NCI-H345 (cell line): ENCODE measurements at places on chromosomes 1 and 21.
A peak's percentile ranks its signal among the peaks of the same experiment; 100 is the strongest.

DNA sequence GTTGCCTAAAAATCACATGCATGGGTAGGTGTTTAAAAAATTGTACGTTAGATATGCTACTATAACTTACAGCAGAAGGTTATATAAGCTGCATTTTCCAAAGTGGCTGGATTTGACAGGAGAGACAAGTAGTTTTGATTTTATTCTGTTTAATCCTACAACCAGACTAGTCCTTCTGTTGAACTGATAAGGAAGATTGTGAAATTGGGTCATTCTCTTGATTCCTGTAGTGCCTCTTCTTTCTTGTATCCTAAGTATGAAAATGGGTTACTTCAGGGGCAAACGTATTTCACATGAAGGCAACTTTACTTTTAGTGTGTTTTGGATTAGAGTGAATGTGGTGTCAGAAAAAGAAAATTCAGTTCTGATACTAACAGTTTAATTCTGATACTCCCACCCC is 19.0 kb downstream of the CDC42 start:
- DNase-seq, result no peak

- no peak for DNase-seq
Observed at GRCh38 chr1:2000850-2001249, 2.7 kb downstream of the CFAP74 start.

GRCh38 chr1:940107-941014 is 16.6 kb downstream of the SAMD11 start:
- DNase-seq, result peak; percentile 78

- no peak for DNase-seq
Observed at GRCh38 chr1:170663404-170664092, 383 bp upstream of the PRRX1 start.

- no peak for DNase-seq
Observed at GRCh38 chr1:116161877-116162390, 50.7 kb downstream of the MAB21L3 start.

GRCh38 chr1:189880135-189880534 is 597.5 kb downstream of the BRINP3 start:
- no peak for DNase-seq

DNA sequence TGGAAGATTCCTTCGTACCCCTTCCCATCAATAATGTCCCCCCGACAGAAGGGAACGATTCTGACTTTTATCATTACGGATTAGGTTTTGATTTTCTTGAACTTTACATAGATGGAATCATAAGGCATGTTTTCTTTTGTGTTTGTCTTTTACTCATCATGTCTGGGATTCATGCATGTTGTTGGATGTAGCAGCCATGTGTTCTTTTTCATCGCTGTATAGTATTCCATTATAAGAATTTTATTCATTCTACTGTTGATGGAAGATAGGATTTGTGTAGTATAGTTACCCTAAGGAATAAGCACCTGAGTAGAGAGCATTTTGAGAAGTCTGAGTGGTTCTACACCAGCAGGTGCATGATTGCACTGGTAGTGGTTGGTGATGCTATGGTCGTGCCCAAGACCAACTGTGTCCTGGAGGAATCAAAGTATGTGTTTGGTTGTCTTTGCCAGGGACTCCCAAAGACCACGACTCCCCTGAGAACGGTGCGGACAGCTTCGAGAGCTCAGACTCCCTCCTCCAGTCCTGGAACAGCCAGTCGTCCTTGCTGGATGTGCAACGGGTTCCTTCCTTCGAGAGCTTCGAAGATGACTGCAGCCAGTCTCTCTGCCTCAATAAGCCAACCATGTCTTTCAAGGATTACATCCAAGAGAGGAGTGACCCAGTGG is 13.5 kb downstream of the ETS2 start:
- DNase-seq, result no peak

DNA sequence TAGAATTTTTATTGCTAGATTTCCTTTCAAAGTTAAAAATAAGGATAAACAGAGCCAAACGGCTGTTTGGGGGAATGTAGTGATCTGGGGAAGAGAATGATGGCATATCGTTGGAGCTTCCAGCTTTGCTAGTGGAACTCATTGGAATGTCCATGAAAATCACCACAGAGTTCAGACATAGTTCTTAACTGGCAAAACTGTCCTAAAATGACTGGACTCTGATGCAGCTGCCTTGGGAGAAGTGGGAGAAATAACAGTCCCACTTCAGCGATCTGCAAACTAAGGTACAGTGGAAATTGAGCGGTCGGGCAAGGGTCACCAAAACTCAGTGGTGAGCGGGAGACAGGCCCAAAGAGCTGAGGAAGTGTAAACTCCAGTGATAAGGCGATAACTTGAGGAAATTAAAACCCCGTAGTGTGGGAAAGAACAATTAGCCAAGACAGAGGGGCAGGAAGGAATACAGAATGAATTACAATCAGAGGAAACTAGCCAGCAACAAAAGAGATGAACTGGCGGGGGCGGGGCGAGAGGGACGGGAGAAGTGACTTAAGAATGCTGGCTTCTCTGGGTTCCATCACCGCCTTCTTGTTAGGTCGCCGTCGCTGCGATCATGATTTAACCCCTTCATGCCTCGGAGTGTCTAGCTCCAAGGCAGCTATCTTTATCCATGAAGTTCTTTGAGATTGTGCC is 89.8 kb upstream of the ARHGAP29 start:
- DNase-seq, result no peak

DNA sequence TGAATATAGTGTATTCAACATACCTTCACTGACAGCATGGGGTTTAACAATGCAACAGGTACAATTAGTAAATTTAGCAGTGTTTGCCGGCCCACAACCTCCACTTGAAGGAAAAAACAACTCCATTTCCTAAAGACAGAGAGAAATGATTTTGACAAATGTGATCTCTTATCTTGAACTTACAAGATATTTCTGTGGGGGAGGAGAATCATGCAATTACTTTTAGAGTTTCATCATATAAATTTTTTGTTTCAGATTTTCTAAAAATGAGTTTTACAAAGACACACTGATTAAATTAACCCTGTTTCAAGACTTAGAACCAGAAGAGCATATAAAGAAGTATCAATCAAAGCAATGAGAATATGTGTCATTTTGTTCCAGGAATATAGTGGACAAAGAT is 80.3 kb downstream of the NME7 start:
- DNase-seq, result no peak

DNA sequence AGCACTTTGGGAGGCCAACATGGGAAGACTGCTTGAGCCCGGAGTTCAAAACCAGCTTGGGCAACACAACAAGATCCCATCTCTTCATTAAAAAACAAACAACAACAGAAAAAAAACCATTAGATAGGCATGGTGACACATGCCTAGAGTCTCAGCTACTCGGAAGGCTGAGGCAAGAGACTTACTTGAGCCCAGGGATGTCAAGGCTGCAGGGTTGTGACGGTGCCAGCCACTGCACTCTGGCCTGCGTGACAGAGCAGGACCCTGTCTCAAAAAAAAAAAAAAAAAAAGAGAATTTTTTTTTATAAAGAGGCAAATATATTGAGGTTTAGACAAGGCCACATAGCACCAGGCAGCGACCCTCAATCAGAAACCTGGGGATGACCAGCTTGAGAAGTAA is 62.7 kb downstream of the HSF2BP start:
- DNase-seq, result no peak

- DNase-seq, result no peak
Observed at GRCh38 chr1:51789342-51789741, 89.2 kb downstream of the NRDC start.

DNA sequence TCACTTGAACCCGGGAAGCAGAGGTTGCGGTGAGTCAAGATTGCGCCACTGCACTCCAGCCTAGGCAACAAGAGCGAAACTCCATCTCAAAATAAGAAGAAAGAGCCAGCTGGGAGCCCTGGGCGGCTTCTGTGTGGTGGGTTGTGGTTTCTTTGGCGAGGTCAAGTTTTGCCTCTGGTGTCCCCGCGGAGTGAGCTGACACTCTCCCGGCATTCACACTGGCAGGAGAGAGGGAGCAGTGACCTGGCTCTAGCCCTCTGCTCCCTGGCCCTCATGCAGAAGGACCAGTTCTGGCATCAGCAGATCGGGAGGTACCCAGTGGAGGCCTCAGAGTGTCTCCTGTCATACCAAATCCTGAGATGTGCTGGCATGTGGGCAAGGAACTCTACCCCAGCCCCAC is 81.0 kb upstream of the VAMP3 start:
- DNase-seq, result no peak
